ENCODE measurements at places on chromosomes 5 and 9.
A peak's percentile ranks its signal among the peaks of the same experiment; 100 is the strongest.

GRCh38 chr9:17509151-17509550 lies 69.7 kb upstream of the SH3GL2 start:
- no peak for DNase-seq

DNA sequence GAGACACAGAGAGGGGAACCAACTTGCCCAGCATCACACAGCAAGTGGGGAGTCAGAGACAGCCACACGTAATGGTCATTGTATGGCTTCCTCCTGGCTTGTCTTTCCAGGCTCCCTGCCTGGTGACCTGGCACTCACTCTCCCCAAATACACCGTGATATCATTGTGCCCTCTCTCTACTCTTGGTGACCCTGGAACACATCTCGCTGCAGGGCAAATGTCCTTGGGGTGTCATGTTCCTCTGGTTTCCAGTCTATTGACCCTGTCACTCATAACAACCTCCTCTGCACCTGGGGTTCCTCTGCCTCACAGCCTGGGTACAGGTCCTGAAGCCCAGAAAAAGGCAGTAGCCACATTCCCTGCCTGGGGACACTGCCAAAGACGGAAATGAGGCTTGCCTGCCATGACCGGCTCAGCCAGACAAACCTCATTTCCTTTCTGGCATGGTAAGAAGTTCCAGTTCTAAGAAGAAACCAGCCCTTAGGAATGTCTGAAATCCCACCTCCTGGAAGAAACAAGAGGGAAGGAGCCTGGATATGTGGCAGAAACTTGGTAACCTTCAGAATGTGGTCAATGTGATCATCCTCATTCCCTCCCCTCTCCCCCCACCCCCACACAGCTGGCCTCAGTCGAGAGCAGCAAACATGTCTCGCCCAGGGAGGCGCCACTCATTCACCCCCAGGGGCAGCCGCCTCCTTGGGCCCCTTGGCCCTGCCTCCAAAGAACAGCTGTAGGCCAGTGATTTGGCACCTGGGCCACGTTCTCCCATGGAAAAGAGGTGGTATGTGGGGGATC lies 30.6 kb upstream of the SMU1 start:
- no peak for DNase-seq

- DNase-seq, result no peak
Measured at GRCh38 chr9:129408535-129409215, 212.2 kb downstream of the C9orf50 start.

DNA sequence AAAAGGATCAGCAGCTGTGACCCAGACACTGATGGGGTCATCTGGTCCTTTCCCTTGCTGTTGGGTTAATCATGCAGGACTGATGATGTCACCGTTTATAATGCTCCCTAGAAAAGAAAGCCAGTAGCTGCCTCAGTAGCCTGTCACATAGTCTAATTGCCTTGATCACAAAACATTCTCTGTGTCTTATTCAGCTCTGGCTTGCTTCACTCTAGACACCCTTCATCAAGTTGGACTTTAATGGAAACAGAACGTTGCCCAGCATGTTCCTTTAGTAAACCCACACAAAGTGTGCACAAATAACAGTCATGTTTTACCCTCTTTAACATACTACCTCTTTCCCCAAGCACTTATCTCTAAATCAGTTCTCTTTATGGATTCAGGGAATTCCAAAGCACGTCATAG lies 170.8 kb downstream of the SGCD start:
- DNase-seq, result no peak

DNA sequence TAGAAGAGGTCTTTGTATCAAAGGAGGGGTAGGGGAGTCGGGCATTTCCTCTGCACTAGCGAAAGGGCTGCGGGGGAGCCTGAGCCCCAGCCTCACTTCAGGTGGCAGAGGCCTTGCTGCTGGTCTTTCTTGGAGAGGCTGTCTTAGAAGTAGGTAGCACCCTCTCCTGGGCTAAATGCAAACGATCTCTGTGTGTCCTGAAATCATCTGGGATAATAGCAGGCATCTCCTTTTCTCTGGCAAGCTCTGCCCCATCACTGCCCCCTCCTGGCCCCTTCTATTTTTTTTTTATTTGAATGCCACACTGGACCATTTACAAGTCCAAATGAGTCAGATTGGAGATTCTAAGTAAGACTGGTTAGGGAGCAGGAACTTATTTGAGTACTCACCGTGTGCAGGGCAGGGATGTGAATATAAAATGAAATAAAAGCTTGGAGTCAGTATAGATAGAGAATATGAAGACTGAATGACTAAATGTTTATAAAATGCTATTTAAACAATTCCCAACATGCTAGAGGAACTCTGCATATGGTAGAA lies 137.1 kb downstream of the FGF1 start:
- DNase-seq, result peak; percentile 10

GRCh38 chr9:74887041-74887980 lies at the start of gene TRPM6:
Gene TRPM6, minus strand, starts transcription at chr9:74887921. Its CDS starts 65 bp downstream, at chr9:74887856.
- peak; percentile 33 for DNase-seq

GRCh38 chr5:149893403-149893931 lies 51.1 kb downstream of the PDE6A start:
- DNase-seq, result no peak

DNA sequence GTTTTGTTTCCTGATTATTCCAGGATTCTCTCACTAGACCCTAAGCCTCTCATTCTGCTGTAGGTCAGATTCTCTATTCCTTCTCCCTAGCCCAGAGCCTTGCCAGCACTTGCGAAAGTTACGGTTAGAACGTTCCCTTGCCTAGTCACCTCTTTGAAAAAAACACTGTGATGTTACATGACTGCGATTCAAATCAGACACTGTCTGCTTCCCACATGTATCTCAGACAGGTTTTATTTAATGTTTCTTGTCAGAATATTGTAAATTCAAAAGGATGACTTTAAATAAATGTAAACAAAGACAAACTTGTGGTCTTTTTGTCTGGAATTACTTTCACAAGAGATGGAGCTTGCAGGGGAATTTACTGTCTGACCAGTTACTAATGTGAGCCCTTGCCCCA lies 116.5 kb upstream of the OTULINL start:
- no peak for DNase-seq

DNA sequence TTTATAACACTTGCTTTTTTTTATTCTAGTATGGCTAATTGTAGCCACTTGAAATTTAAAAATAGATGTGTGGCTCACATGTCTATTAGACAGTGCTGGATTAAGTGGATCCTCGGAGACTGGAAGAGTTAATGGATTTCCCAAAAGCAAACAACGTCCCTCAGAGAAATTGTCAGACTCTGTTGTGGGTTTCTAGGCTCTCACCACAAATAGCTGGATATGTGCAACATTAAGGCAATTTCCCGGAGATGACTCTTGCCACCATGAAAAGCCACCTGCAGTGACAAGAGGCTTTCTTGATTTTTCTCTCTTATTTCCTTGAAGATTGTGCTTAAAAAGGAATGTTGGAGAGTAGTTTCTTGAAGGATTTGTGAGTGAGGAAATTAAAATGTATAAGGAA lies 43.2 kb downstream of the TMEM167A start:
- no peak for DNase-seq

DNA sequence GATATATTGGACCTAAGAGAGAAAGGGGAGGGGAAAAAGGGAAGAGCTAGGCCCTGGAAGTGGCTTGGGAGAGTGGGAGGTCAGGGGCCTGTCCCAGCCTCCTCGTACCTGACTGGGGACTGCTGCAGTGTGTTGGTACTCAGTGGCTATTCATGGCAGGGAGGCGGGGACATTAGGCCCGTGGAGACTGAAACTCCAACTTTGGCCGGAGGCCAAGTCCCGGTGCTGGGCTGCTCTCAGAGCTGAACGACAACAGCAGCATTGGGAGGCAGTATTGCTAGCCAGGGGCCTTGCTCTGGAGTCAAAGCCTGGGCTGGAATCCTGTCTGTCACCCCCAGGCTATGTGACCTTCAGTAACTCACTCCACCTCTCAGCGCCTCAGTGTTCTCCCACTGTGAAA lies 37.8 kb downstream of the NEURL1B start:
- DNase-seq, result no peak

DNA sequence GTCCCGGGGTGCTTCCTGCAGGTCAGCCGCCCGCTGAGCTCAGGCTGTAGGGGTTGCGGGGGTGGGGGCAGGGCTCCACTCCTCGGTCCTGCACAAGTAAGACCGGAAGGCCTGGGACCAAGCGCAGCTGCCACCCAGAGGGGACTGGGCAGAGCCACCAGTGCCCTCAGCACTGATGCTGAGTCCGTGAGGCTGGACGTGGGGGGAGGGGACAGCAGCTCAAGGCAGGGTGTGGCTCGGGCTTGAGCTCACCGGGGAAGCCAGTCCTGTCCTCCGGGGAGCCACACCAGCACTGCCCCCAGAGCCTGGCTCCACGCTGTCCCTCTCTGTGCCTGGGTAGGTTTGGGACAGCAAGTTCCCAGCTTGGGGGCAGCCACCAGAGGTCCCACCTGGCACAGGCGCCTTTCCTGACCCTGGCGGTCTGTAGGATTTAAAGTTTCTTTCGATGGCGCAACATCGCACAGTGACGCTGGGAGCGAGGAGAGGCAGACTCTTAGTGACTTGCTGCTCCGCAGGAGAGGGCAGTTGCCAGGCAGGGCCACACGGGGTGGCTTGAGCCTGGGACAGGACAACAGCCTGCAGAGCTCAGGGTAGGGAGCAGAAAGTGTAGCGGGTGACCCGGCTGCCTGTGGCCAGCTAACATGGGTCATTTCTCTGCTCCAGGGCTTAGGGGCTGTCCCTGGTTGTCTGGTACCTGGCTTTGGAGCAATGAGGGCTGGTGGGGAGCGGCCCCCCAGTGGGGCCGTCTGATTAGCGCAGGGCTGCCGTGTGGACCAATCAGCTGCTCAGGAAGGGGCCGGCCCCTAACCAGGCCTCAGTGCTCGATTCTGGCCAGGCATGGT lies 5.7 kb downstream of the LCN1 start:
- DNase-seq, result no peak

GRCh38 chr5:178476531-178476930 lies 113.7 kb downstream of the COL23A1 start:
- no peak for DNase-seq

DNA sequence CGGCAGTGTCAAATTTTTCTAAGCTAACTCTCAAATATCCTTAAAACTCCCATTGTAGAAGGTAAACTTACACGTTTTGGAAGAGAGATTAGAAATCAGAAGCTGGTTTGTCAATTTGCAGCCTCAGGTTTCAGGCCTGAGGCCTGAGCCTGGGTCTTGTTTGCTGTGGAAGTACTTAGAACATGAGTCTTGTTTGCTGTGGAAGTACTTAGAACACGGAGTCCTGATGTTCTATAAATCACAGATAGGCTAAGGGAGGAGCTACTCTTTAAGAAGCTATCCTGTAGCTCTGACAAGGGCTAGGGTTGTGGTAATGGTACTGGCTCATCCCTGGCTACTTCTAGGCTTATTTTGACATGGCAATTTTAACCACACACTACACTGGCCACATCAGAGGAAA lies 97.8 kb downstream of the FBXW11 start:
- DNase-seq, result no peak

GRCh38 chr5:85605381-85605780 lies 1012.4 kb upstream of the COX7C start:
- DNase-seq, result no peak
